IMR-90 (cell line): ENCODE measurements at places on chromosomes 7 and 10. TPM values are rescaled to one million over a fixed set of nuclear protein-coding genes. Genes with fewer than 3 reads are reported as not detected.
A peak's percentile ranks its signal among the peaks of the same experiment; 100 is the strongest.

TMEM225B gene
- 0.54 and 0.56 TPM in 2 replicates for total RNA-seq

DNA sequence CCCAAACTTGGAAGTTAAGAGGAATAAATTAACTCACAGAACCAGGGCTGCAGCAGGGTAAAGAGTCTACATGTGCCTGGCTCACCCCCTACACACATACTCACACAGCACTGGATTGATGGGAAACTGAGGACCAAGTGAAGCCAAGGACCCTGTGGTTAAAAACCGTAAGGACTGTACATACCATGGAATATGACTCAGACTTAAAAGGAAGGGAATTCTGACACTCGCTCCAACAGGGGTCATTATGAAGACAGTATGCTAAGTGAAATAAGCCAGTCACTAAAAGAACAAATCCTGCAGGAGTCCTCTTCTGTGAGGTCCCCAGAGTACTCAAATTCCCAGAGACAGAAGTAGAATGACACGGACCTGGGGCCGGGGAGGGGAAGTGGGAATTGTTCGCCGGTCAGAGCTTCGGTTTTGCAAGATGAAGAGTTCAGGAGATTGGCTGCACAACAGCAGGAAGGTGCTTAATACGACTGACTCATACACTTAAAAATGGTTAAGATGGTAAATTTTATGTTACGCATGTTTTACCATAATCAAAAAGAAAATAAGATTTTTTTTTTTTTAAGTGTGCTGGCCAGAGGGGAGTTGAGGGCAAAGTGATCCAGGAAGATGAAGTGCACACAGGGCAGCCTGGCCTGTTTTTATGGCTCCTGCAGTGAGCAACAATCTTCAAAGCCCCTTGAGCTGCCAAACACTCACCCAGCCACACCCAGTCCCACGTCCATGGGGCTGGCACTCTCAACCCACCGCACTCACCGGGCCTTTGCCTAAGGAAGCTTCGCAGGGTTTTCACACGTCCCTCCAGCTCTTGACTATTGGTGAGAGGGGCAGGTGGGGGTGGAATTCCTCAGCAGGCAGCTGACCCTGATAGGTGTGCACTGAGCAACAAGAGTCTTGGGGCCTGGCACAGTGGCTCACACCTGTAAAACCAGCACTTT, 26.4 kb downstream of the DRGX start:
- DNase-seq, result no peak

- peak; percentile 1 for DNase-seq
These were observed 59.7 kb upstream of the HABP2 start for GRCh38 chr10:113493195-113493594.

DNA sequence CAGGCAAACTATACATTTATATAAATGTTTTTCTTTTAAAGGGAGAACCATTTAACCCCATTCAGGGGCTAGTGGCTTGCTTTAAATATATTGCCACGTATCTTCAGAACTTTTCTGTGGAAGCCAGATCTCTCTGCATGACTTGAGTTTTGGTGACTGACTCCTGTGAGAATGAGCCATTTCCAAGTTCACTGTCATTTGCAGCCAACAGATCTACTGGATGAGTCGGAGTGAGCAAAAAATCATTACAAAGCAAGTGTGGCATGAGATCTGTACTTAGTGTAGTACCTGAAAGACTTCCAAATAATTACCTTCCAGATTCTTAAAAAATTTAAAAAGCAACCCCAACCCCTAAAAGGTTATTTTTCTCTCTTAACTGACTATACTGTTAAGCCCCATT, 45.6 kb downstream of the PDSS1 start:
- DNase-seq, result peak; percentile 32

GRCh38 chr7:153401795-153402720, 642.5 kb downstream of the ACTR3B start:
- no peak for DNase-seq

DNA sequence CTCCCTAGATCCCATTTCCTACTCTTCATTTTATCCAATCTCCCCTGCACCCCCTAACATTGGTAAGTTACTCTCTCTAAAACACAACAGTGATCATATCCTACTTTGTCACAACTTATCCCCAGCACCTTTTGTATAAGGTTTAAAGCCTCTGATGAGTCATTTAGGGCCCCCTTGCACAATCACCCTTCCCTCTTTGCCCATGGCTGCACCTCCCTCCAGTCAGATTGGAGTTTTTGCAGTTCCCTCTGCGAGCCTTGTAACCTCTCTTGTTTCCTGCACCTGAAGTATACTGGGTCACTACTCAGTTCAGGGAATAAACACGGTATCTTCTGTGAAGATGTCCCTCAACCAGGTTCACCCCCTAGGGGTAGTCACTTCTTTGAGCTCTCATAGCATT, 55.9 kb upstream of the ADRB1 start:
- DNase-seq, result no peak

DNA sequence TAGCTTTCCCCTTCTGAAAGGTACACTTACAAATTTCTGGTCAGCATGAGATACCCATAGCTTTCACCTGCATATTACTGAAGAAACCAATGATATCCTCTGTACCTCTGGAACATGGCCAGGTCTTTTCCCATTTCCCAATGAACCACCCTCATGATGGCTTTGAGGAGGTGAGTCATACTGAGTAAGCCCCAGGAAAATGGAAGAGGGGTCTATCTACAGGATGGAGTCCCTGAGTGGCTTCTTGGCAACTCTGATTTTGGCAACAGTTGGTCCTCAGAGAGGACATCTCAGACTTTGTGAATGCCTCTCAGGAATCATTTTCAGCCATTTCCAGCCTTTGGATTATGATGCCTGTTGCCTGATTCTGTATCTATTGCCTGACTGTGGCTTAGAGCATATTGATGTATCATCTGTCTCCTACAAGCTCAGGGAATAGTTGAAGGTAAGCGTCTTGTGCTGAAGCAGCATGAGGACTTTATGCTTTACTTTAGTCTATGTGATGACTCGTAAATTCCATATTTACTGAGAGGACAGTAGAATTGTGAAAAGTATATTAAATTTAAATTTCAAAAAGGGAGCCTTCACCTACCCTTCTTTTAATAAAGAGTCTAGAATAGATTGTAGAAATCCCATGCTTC, 84.7 kb upstream of the DKK1 start:
- peak; percentile 63 for DNase-seq

- peak; percentile 56 for DNase-seq
These were observed 91.3 kb upstream of the SMIM30 start for GRCh38 chr7:113209449-113210203.
